ENCODE measurements at places on chromosomes 1 and 21.

DNA sequence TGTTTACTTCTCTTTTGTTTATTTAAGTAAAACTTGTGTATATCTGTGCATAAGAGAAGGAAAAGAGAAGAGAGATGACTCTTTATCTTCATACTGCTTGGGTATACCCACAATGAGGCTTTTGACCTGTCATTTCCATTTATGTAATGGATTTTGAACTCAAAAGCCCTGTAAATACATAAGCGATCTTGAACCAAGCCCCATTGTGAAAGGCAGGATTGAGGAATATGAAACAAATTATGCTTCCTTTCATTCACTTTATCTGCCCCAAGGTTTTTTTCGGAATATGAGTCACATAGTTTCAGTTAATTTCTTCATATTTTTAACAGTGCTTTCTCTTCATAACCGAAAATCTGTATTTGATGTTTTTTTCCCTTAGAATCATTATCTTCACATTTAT is 21.4 kb downstream of the CNST start:
- DNase-seq: peak; percentile 70

DNA sequence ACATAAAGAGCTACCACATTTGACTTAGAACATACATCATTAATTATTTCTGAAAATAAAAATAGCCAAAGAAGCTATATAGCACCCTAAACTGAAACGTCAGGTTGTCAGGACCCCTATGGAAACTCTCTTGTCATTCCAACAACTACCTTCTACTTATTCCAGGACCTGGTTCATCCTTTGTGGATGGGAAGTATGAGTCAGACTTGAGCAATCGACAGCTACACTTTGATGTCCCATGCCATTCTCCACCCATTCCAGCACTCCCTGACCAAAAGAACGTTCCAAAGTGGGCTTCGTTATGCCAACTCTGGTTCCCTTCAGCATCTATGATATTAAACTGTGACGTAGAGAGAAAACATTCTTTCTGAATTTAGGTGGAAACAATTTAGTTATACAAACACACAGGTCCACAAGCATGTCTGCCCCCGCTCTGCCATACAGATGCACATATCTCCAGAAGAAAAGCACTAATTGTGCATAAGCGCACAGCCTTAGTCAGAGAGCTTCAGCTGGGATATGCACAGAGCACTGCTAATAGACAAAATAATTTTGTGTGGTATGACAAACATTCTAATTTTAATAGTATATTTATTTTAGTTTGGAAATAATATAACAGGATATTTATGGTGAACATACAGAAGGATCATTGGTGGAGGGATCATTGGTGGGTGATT is 723.1 kb upstream of the B3GALT2 start:
- no peak for DNase-seq

DNA sequence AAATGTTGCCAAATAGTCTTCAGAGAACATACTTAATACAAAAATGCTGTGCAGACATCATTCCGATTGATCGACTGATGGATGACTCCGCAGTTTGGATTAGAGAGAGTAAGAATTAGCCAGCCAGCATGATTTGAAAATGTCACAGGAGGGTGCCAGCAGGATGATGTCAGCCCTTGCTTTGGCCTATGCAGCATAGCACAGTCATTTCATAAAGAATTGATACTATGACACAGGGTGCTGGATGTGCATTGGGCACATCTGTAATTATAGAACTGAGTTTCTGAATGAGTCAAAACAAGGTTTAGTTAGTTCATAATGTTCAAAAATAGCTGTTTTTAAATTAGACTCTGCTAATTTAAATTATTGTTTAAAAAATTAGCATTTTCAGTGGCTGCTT is 21.6 kb upstream of the TRAF5 start:
- DNase-seq: peak; percentile 37

GRCh38 chr1:168230709-168231108 is 4.9 kb downstream of the SFT2D2 start:
- no peak for DNase-seq

DNA sequence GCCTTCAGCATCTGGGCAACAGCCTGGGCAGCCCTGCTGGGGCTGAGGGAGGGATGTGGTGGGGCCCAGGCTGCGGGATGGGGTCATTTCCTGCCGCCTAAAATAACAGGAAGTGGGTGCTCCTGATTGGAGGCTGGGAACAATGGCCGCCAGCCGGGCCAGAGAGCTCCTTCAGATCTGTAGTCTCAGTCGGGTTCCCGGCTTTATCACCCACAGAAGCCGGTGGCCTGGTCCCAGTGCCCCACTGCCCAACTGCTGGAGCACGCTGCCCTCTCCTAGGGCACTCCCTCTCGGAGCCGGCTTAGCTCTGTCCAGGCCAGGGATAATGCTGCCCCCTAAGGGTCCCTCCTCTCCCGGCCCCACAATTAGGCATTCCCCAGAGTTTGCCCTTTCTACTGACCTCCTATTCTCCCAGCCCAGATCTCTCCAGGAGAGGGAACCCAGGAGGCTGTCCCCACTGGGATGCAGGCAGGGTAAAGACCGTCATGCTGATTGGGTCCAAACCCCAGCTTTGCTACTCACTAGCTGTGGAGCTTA is 5.1 kb downstream of the MAP7D1 start:
- peak; percentile 66 for DNase-seq

- peak; percentile 73 for DNase-seq
Measured at GRCh38 chr1:54377040-54377691, 29.0 kb downstream of the SSBP3 start.

DNA sequence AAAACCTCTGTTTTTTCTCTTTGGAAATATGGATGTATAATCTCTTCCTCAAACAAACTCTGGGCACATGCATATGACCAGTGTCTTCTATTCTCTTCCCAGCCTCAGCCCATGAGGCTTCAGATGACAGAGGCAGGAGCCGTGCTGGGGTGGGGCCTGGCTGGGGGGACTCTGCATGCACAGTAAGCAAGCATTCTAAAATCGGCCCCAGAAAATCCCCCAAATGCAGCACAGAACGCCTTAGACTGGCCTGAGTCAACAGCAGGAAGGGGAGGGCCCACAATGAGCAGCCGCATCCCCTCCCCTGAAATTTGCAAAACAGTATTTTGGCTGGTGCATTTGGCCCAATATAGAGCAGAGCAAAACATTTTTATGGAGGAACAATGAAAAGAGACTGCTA is 47.8 kb downstream of the ITPKB start:
- DNase-seq: no peak

DNA sequence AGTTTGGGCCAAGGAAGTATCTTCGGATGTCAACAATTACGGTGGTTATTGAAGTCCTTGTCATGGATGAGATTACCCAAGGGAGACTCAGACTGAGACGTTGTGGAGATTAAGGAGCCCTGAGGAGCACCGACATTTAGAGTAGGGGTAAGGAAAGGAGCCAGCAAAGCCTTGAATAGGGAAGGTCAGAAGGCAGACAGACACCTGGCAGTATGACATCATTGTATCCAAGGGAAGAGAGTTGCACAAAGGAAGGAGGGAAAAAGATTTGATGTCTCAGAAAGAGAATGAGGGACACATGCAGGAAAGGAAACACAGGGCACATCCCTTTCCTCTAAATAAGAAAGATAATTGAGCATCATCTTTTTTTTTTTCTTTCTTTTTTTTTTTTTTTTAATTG is 11.7 kb downstream of the LAMC2 start:
- no peak for DNase-seq

DNA sequence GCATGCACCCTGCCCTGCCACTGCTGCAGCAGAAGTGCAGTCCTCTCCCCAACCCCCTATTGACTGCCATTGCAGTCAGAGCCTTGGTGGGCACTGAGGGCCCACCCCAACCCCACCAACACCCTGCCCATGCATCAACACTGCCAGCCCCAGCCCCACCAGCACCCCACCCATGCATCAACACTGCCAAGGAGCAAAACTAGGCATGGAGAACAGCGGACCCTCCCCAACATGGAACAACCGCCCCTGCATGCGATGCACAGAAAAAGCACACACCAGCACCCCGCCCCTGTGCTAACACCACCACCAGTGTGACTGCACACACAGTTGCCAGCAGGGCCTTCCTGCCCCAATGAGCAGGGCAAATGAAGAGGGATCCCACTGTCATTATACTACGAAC is 57.1 kb downstream of the CTH start:
- no peak for DNase-seq

DNA sequence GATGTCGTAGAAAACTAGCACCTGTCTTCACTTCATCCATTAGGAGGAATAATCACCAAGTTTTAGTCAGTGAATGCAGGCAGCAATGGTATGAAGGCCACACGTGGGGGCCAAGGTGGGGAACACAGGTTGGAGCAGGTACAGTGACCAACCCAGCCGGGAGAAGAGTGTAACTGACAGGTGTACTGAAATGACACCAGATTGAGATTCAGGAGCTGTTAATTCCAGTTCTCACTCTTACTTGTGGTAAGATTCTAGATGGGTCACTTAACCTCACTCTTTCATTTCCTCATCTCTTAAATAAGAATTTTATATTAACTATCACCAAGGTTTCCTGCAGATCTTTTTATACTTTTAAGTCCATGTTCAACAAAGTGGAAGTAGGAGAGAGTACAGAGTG is 206.2 kb upstream of the PTBP2 start:
- DNase-seq: no peak

DNA sequence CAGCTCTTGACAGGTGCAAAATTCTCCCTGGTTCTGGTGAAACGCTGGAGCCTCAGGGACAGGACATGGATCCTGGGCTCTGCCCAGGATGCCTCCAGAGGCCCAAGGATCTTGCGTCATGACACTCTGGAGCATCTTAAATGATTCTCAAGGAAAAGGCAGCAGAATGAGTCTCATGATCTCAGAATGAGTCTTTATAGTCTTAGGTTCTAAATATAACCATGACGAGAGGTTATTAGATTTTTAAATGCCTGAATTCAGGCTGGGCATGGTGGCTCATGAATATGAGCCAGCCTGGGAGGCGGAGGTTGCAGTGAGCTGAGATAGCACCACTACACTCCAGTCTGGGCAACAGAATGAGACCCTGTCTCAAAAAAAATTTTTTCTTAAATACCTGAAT is 55.5 kb downstream of the ECE1 start:
- DNase-seq: no peak

- DNase-seq: no peak
Measured at GRCh38 chr1:51303315-51303714, 27.0 kb downstream of the TTC39A start.

- peak; percentile 58 for DNase-seq
Measured at GRCh38 chr1:32639489-32640075, 10.8 kb downstream of the ZBTB8OS start.

GRCh38 chr1:170205301-170205700 is 59.5 kb downstream of the NTMT2 start:
- DNase-seq: no peak

- peak; percentile 75 for DNase-seq
Measured at GRCh38 chr1:225834417-225835329, 24.7 kb downstream of the EPHX1 start.

DNA sequence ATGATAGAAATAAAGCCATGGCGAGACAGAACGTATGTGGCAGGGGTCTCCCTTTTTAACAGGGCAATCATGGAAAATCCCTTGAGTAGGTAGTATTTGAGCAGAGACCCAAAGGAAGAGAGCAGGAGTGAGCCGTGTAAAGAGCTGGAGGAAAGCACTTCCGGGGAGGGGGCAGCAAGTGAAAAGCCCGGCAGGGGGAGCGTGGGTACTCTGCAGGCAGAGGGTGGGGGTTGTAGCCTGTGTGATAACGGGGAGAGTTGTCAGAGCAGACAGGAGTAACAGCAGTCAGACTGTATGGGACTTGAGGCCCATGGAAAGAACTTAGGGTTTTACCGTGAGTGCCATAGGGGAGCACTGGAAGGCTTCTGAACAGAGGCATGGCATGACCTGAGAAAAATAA is 51.1 kb upstream of the LDLRAP1 start:
- DNase-seq: no peak

GRCh38 chr1:202272103-202272845 is 69.5 kb downstream of the UBE2T start:
- DNase-seq: no peak

DNA sequence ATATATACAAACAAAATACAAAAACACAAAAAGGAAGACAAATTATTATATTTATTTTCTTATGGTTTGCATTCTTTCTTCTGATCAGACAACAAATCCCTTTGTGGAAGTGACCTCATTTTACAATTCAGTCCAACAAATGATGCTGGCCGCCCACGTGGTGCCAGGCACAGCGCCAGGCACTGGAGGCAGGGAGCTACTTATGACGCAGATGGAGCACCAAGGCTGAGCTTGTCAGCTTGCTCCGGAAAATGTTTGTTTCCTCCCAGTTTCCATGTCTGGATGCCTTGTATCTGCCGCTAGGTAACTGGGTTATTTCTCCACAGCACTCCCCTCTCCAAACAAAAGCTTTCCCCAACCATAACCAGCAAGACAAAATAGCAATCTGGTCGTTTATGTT is 30.7 kb upstream of the CD34 start:
- DNase-seq: no peak

DNA sequence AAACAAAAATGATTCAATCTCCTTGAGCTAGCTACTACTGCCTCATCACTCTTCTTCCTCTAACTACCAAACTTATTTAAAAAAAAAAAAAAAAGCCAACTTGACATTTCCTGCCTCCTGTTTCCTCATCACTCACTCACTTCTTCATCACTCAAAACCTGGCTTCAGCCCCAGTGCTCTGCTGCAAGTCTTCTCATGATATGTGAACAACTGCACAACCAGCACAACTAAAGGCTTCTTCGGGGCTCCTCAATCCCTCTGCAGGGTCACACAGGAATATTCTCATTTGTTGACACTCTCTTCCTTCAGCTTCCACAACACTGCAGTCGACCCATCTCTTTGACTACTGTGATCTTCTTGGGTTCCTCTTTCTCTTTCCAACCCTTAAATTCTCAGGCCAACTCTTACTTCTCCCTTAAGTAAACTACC is 7.6 kb downstream of the MTF1 start:
- peak; percentile 8 for DNase-seq

All from fibroblast of upper back skin (primary cell).